ENCODE measurements at places on chromosomes 11 and 22. TPM values are rescaled to one million over a fixed set of nuclear protein-coding genes. Genes with fewer than 3 reads are reported as not detected.

The PAX6 gene
- not detected for total RNA-seq

DNA sequence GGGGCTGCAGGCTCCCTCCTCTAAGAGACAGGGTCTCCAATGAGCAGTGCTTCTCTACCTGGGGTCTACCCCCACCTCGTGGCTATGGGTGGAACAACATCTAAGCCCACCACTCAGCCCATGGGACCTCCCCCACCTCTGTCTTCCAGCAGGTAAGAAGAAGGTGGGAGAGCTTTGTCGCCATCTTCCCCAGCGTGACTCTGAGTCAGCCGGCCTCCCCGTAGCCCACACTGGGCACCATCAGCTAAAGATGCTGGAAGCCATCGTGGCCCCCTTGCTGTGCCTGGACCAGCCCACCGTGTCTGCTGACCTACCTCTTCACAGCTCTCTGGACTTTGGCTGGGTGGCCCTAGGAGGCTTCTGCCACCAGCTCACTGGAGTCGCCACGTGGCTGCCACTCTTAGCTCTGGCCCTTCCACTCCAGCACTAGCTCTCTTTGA is 944 bp downstream of the C11orf86 start:
- H3K27ac ChIP-seq, result no peak overlapping the region
- peaks cover 2% of the 10 kb centered on the region for H3K36me3 ChIP-seq
- peaks cover 19% of the 10 kb centered on the region for H3K4me1 ChIP-seq
- no peaks in the 10 kb centered on the region for H3K27me3 ChIP-seq

DNA sequence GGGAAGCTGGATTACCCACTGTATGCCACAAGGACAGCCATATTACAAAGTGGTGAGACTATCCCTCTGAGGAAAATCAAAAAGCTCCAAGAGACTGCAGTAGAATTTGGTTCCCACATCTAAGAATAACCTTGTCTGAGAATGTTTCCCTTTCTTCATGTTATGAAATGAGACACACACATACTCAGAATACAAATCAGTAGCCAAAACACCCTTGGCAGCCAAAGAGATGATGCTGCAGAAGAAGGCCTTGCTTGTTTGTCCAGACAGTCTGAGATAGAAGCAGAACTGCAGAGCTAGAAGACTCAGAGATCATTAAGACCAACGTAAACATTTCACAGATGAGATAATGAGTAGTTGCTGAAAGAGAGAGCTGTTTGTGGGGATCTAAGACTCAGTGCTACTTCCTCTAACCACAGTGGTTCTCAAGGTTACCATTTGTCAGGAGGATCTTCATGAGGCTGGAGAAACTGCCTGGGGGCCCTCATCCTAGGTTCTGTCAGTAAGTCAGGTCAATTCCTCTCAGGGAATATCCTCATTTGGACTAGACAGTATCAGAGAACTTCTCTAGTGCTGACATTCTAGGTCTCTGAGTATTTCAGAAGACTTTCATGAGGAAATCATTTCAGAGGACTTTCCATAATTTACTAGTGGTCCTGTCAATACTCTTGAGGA is 38.9 kb downstream of the RELT start:
- H3K36me3 ChIP-seq, result peaks cover 16% of the 10 kb centered on the region
- H3K27me3 ChIP-seq, result no peaks in the 10 kb centered on the region

GRCh38 chr22:39679652-39680051 is 109.1 kb downstream of the CACNA1I start:
- peaks cover 1% of the 10 kb centered on the region for H3K4me1 ChIP-seq
- H3K36me3 ChIP-seq, result no peaks in the 10 kb centered on the region
- no peak for DNase-seq
- H3K4me3 ChIP-seq, result no peak overlapping the region
- no peak overlapping the region for H3K27ac ChIP-seq

DNA sequence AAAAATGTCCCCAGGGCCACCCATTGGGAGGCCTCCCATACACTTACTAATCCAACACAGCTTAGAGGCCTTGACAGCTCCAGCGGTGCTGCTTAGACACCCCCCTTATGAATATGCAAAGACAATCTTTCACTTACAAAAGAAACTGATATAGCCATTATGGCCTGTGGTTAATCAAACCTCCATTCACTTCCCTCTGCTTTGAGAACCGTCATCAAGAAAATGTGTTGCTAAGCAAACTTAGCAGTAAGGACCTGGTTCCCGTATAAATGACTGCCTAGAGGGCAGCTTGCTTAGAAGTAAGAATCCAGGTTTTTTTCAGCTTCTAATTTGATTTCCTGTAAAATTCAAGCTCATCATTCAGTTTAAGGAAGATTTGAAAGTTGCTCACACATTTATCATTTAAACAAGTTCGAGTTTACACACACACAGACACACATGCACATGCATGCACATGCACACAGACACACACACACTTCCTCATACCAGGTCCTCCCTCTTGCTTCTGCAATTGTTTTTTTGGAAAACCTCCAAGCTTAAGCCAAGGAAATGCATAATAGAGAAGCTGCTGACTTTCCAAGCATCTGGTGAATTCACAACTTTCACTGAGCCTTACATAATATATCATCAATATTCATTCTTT is 137.7 kb upstream of the BLID start:
- H3K27me3 ChIP-seq, result peaks cover 2% of the 10 kb centered on the region
- no peaks in the 10 kb centered on the region for H3K36me3 ChIP-seq
- DNase-seq, result no peak
- H3K4me3 ChIP-seq, result no peak overlapping the region
